Stimulated activated CD8-positive, alpha-beta memory T cell treated with anti-CD3 and anti-CD28 coated beads, Interleukin-4, amount 100 ng/mL, for 4 hours (primary cell): ENCODE measurements at places on chromosomes 4 and X.

DNA sequence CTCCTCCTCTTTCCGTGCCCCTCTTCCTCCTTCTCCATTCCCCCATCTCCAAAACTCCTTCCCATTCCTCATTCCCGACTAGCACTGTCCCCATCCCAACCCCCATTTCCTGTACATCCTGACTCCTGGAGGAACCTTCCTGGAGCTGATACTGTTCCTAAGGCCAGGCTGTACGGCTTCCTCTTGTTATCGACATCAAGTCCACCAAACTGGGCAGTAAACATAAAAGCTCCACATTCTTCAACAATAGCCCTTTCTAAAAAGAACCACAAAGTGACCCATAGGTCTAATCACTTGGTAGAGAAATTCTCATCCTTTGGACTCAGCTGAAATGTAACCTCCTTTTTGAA, 22.9 kb downstream of the AWAT2 start:
- DNase-seq, result no peak

- DNase-seq, result no peak
These were observed 81.4 kb upstream of the ACSL1 start for GRCh38 chr4:184907216-184907615.

DNA sequence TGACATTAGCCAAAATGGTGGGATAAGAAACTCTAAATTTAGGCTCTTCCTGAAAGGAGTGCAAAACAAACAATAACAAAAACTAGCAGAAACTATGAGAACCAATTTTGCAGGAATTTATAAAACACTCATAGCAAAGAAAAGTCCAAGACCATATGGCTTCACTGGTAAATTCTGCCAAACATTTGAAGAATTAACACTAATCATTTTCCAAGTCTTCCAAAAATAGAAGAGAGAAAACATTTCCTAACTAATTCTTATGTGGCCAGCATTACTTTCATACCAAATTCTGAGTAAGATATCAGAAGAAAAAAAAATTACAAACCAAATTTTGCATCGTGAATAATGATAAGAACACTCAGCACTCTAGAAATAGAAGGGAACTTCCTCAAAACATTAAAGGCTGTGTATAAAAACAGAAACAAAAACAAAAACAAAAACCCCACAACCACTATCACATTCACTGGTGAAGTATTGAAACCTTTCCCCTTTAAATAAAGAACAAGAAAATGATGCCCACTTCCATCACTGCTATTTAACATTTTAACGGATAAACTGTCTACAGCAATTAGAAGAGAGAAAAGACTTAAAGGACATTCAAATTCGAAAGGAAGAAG, 524.3 kb upstream of the GALNTL6 start:
- DNase-seq, result no peak

GRCh38 chr4:98682719-98683118, 24.3 kb upstream of the TSPAN5 start:
- DNase-seq, result no peak

DNA sequence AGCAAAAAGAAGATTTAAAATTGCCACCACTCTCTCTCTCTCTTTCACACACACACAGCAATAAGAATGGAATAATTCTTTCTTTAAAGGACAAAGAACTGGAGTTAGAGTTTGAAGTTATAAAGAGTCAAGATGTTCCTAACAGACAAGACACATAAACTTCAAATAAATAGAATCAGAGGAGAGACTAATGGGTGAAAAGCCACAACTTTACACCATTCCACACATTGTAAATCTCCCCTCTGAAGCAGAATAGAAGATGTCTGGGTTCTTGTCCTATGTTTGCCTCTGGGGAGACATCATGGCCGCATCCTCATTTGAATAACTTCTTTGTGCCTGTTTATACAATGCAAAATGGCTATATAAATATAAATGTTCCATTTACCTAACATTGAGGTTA, 39.6 kb downstream of the SLC39A8 start:
- DNase-seq, result no peak

- no peak for DNase-seq
These were observed 164.0 kb upstream of the MBNL3 start for GRCh38 chrX:132652871-132653270.

GRCh38 chr4:6971536-6972374, 62.1 kb downstream of the TBC1D14 start:
- no peak for DNase-seq

DNA sequence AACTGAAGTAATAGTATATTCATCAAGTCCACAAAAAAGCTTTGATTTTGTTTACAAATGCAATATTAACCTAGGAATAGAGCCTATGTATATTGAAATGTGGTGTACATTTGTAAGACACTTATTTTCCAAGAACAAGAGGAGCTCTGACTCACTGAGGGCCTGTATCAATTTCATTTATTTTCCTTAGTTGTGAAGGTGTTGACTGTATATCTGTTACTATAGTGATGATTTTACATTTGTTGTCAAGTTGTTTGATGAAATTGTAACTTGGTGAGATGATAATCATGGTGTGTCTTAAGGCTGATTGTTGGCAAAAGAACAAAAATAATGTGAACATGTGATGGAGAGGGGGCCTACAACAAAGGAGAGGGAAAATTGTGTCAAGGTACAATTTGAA, 274.9 kb upstream of the TEX13A start:
- DNase-seq, result no peak

GRCh38 chrX:46461660-46462191, 83.5 kb downstream of the ZNF674 start:
- DNase-seq, result no peak

GRCh38 chr4:135605076-135605475, 1403.5 kb upstream of the PABPC4L start:
- DNase-seq, result no peak

DNA sequence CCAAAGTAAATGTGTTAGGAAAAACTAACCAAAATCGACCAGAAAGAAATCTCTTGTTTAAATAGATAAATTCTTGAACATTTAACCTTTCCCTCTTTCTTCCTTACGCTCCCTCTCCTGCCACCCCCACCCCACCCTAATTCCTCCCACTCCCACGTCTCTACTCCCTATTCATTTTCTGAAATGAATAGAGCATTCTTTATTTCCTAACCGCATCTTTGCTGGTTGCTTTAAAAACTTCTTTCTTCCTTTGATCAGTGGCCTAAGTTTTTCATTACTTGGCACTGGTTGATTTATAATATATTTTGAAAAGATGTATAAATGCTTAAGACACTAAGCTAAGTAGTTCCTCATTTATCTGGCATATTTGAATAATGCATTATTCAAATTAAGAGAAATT, 33.9 kb downstream of the BMPR1B start:
- no peak for DNase-seq

DNA sequence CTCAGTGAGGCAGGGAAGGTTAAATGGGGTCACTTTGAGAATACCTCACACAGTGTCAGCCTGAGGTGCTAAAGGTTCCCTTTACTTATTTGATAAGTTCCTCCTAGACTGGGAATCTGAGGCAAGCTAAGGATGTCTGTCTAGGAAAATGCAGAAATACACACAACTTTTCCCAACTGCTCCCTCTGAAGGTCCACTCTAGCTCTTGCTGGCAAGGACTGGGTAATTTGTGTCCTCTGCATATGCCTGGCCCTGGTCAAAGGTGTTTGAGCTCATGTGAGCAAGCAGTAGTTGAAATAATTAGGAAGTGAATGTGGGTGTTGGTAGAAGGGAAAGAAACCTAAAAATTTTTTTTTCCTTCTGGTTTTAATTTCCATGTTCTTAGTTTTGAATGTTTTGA, 21.3 kb downstream of the TXLNG start:
- DNase-seq, result no peak

GRCh38 chr4:130154901-130155300, 1058.9 kb downstream of the C4orf33 start:
- DNase-seq, result no peak

DNA sequence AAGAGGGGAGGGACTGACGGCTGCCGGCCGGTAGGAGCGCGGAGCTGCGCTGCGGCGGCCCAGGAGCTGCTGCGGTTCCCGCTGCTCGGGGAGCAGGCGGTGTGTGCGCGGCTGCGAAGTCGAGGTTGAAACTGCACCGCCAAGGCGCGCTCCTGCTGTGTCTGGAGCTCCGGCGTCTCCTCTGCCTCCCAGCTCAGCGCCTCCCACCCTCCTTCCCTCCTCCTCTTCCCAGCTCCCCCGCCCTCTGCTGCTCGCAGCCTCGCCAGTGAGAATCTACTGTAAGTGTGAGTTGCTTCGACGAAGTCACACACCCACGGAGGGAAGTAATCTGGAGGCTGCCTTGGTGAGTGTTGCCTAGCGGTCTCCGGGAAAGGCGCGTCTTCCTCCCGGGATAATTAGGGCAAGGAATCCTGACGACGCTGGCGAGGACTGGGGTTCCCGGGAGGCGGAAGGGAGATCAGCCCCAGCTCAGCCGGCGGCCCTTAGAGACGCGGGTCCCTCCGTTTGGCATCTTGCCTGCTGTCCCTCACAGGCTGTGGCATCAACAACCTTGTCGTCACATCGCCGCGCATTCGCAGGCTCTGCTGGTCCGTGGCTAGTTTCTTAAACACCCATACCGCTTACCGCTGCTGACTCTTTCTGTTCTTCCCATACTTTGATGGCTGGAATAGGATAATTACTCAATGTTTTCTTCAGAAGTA, at the start of gene EPHA5:
Gene EPHA5 (minus strand): TSS at position 159 of the 701 bp plus-strand sequence. CDS start 747 bp downstream, outside the sequence.
- no peak for DNase-seq

- peak; percentile 15 for DNase-seq
These were observed 19.4 kb downstream of the MTM1 start for GRCh38 chrX:150587585-150588503.

DNA sequence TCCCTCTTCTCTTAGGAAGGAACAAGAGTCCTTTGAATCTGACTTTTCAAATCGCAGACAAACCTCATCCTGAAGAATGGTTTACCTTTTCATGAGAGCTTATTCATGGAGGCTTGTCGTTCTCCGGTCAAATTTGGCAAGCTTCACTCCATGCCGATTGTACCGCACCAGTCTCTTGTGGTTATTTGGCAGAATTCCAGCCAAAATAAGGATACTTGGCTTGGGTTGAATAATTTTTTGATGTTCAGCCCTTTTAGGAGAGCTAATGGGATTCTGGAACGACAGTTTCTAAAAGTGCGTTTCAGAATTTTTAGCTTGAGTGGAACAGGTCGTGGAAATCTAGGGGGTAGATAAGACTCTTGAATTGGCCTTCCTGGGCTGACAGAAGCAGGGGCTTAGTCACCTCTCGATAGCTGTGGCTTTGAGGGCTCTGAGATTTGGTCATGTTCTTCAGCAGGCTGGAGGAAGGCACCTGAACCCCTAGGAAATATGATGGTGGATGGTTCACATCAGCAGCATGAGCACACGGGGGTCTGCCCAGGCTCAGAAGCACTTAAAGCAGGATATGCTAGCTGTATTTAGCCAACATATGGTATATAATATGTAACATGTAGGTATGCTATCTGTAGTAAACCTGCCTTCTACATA, 1.5 kb downstream of the KLHL2 start:
- DNase-seq, result no peak

DNA sequence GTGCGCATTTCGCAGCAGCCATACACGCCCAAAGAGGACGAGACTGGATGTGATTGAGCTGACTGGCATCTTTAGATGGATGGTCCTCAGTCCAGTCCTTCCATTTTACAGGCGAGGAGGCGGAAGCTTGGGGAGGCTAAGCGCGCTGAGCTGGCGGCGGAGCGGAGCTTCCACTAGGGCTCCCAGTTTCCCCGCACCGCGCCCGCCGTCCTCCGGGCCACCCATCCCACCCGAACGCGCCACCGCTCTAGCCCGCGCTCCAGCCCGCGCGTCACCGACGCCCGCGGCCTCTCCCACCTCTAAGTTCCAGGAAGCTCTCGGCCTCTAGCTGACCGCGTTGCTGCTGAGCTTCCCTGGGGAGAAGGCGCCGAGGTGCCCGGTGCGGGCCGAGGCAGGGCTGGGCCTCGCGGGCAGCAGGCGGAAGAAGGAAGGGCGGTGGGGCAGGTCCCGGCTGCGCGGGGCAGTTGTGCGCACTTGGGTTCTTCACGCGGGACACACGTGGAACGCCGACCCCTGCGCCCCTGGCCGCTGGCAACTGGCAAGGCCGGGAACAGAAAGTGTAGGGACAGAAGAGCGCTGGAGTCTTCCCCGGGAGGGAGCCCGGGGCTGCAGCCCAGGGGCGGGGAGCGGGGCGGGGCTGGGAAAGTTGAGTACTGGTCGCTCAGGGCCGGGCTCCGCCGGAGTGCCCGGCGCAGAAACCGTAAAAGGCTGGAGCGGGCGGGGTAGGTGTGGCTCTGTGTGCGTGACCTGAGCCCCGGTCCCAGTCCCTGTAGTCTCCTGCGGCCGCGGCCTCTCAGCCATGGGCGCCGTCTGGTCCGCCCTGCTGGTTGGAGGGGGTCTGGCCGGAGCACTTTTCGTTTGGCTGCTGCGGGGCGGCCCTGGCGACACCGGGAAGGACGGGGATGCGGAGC, at the start of gene STBD1:
Gene STBD1 (plus strand): TSS at position 763 of the 911 bp plus-strand sequence. CDS start 37 bp downstream, at position 800.
- DNase-seq, result no peak

DNA sequence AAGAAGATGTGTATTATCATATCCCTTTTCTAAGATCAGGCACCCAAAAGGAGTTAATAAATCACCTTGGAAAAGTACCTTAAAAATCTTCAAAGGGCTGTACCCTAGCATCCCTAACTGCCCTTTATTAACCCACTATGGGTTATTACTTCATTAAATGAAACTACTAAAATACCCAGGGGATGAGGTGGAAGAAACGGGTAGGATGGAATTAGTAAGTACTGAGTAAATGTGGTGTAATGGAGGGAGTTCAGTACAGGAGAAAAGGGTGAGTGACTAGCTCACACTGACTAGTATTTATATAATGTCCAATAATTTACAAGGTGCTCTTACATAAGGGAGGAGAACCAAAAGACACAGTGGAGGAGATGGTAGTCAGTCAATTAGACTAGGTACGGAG, 51.0 kb upstream of the RASGEF1B start:
- no peak for DNase-seq

DNA sequence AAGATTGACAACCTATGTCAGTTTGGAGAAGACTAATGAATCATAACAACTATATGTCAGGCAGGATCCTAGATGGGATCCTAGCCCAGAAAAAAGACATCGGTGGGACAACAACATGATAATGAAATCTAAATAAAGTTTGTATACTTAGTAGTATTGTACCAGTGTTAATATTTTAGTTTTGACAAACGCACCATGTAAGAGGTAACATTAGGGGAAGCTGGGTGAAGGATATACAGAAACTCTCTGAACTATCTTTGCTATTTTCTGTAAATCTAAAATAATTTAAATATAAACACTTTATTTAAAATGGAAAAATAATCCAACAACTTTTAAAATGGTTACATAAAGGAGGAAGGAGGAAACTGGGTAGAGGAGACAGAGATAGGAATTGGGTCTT, 105.6 kb upstream of the AP1S2 start:
- no peak for DNase-seq
